Tibial nerve (tissue), 4 donors: ENCODE measurements at places on chromosomes 1 and 21.

DNA sequence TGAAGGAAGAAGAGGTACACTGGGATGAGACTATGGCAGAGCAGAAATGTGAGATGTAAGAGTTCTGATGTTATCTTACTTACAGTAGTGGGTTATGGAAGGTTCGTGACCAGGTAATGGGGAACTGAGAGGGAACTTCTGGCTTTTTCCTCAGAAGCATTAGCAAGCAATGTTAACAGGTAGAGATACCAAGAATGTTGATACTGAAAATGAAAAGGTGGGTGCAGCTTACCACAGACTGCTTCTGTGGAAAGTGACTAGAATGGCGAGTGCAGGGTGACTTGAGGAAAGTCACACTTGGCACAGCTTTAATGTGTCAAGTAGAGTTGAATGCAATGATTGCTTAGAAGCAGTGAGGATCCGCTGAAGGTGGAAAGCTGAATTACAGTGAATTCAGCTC lies 70.8 kb downstream of the PLA2G4A start:
- no peak for DNase-seq

DNA sequence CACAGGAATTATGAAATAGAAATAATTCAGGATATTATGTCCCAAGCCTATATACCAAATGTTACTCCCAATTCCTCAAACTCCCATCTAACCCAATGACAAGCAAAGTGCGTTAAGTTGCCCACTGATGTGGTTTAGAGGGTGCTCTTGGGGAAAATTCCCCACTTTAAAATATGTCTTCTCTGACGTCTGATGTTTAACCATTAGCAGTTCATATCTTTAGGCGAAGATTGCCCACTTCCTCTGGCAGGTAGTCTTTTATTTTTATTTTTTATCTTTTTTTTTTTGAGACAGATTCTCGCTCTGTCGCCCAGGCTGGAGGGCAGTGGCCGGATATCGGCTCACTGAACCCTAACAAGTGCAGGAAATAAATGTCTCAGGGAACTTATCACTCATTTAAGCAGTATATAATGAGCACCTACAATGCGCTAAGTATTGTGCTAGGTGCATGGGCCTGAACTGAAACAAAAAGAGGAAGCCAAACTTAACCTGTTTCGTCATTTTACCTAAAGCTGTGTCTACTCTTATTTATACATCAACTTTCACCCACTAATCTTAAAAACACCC lies 1.3 kb upstream of the LYST start:
- no peak for DNase-seq

DNA sequence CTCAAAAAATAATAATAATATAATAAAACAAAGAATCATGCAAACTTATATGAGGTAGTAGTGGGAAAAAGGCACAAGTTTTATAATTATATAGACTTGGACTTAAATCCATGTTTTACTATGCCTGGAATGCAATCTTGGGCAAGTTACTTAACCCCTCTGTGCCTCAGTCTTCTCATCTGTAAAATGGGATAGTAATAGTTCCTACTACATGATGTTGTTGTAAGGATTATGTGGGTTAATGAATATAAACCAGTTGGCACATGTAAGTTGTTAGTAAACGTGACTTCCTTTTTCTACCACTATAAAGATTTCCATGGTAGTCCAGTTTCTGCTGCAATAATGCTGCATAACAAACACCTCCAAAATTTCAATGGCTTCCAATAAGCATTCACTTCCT lies 10.8 kb upstream of the KIF14 start:
- no peak for DNase-seq

DNA sequence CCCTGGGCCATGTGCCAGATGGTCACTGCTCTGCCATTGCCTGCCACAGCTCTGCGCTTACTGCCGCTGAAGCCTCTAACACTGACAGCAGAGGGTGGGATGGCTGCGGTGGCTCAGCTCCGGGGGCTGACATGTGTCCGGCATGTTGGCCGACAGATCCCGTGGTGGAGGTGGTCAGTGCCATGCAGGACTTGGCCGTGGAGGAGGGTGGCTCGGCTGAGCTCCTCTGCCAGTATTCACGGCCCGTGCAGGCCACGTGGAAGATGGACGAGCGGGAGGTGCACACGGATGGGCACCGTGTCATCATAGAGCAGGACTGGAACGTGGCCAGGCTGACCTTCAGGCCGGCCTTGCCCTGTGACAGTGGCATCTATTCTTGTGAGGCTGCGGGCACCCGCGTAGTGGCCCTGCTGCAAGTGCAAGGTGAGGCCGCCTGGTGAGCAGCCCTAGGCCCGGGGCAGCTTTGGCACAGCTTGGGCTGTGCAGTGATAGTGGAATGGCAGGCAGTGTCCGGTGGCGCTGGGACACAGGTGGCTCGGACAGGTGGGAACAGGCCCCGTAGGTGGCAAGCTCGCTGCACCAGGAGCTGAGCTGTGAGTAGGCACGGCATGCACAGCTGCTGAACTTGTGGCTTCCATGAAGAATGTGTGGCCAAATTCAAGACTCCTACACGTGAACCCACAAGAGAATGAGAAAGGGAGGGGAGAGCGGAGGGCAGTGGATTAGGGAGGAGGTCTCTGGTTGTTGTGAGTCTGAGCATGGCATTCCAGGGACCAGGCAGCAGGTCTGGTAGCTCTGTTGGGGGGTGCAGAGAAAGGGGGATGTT lies 91.8 kb downstream of the TRIM11 start:
- DNase-seq, result no peak

DNA sequence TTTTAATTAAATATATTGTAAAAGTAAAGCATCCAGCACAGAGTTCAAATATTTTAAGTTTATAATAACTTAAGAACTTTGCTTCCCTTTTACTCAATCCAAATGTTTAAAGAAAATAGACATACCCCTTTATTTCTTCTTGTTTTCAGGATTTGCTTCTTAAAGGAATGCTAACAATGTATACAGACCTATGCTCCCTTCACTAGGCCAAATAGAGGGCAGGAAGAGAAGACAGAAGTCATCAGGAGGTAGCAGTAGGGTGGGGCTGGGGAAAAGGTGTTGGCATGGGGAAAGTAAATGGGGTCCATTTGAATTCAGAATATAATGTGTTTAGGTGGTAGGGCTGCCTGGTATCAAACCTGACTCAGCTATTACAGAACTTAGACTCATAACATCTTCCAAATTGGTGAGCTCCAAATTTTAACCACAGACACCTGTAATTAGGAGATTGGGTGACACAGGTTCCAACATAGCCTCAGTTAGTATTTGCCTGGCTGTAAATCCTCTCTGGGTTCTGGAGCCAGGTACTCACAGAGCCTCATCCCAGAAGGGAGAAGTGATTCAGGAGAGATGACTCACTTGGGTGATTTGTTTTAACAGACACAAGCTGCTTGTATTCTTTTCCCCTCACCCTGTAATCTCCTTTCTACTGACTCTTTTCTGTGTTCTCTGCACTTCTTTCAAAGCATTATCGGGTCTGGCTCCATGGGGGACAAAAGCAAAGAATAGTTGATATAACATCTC lies 60.1 kb upstream of the DUSP10 start:
- no peak for DNase-seq

- DNase-seq, result no peak
Observed at GRCh38 chr1:38015978-38016725, 3.6 kb downstream of the UTP11 start.

DNA sequence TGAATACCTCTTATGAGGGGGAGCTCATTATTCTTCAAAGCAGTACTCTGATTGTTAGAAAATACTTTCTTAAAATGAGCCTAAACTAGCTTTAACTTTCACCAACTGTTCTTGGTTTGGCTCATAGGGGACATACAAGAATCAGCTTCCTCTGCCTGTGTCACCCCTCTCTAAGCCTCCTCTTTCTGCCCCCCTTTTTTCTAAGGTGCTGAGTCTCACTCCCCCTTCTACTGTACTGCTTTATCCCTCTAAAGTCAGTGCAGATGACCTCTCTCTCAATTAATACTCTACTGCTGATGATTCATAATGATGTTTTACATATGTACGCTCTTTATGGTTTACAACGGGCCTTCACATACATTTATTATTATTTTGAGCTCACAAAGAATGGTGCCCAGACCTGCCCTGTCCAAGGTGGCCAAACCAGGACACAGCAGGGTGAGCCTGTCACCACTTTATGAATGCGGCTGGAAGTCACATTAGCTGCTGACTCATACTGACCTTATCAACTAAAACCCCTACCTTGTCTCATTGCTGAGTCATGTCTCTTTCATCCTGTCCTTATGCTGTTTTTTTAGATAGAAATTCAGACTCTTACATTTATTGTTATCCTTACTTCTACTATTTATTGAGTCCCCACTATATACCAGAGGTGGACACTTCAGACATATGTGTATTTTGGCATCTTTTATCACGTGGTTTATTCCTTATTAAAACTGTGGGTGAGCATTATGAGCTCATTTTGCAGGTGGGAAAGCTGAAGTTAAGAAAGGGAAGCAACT lies 126.9 kb downstream of the RNF220 start:
- no peak for DNase-seq

- DNase-seq, result no peak
Observed at GRCh38 chr1:179126338-179127060, 44.6 kb downstream of the TOR3A start.

GRCh38 chr1:31422505-31423319 lies 9.7 kb downstream of the SERINC2 start:
- peak; percentile 71 for DNase-seq

DNA sequence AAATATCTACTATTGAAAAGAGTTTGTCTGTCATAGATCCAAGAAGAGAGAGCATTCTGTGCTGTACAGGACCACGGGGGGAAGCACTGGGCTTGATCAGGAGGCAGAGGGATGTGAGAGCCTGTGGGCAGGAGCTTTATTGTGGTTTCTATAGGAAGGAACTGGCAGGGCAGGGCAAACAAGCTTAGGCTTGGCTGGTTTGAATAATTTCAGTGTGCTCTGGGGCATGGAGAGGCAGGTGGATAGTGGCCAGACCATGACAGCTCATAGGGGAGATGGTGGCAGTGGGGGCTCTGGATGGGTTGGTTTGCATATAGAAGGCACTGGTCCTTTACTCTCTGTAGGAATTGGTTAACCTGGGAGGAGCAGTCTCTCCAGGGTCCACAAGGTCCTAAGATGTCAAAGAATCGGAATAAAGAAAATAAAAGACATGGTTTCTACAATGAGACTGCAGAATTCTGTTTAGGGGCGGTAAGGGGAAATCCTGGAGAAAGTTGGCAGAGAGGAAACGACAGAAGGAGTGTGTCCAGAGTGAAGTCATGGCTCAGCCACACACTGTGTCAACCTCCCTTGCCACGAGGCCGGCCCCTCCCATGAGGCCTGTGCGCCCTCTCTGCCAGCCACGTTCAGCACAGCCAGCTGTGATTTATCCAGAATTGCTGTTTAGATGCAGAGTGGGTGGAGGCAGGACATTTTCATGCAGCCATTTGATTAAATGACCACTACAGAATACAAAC lies 81.7 kb upstream of the PGBD5 start:
- no peak for DNase-seq

DNA sequence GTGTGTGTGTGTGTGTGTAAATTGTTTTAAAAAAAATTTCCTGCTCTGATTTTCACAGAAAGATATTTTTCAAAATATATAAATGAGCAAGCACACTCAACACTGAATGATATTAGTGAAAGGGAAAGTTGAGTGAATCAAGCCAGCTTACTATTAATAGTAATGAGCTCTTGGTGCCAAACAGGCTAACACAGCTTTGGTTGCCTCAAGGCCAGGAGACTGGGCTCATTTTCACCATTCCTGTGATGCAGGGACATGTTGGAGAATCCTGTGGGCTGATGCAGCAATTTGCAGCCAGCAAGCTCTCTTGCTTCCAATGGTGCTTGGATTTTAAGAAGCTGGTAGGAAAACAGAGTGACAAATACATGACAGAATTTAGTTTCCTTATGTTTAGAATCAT lies 30.2 kb downstream of the PLA2G4A start:
- DNase-seq, result no peak

DNA sequence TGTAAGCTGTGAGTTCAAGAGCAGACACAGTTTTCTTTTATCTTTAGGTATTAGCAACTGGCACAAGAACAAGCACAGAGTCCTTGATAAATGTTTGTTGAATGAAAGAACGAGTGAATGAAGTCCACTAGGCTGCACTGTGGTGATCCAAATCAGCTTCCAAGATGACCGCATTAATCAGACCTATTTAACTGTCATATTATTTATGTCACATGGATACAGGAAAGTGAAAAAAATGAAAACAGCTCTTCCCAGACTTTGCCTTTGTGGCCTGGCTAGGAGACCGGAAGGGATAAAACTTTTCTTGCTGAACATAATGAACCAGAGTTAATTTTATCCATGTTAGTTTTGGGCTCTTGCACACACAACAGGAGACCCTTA lies 261.3 kb downstream of the TNR start:
- no peak for DNase-seq

- no peak for DNase-seq
Observed at GRCh38 chr1:173963477-173963876, 46.4 kb upstream of the SERPINC1 start.

DNA sequence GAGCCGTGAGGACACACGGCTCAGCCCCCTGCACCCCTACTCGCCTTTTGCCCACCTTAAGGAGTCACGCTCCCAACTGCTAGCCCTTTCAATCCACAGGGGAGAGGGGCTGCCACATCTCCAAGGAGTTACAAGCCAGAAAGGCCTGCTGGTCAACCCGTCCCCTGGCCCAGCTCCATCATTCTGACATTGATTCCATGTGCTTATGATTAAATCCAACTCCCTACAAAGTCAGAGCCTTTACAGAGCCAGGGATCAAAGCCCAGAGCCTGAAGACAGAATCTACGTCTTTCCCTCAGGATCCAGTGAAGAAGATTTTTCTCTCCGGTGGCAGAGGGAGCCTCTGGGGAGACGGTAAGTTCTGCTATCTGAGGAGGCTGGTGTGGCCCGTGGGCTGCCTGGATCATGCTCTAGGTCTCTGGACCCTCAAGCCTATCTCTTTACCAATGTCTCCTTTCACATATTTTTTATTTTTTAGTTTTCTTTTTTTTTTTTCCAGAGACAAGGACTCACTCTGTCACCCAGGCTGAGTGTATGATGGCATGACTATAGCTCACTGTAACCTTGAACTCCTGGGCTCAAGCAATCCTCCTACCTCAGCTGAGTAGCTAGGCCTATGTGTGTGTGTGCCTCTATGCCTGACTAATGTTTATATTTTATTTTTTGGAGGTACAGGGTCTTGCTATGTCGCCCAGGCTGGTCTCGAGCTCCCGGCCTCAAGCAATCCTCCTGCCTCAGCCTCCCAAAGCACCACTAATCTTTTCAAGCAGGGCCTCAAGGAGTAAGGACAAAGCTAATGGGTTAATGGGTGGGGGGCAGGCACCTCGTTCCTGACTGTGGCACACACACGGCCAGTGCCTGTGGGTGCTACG lies 61.3 kb downstream of the SLC66A1 start:
- DNase-seq, result no peak

GRCh38 chr1:14897080-14897449 lies 256.5 kb upstream of the TMEM51 start:
- no peak for DNase-seq

DNA sequence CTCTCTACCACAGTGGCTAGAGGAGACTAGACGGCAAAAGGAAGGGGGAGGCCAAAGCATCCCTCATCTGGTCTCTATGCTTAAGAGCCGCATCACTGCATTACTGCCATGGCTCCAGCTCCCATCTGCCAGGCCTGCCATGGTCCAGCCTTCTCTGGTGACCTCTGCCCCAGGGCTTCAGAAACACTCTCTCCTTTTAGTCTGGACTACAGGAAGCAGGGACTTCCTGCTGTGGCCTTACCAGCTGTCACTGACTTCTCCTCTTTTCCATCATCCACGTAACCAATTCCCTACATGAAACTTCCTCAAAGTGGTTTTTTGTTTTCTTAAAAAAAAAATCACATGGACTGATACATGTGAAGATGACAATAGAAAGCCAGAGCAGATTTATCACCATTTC lies 323.1 kb upstream of the NFIA start:
- no peak for DNase-seq
